Right renal pelvis (tissue), 4 donors: ENCODE measurements at places on chromosomes 2 and 18. TPM values are rescaled to one million over a fixed set of nuclear protein-coding genes. Genes with fewer than 3 reads are reported as not detected.
A peak's percentile ranks its signal among the peaks of the same experiment; 100 is the strongest.

Gene FLACC1
- 1.9 TPM for polyA plus RNA-seq

Gene PCARE
- polyA plus RNA-seq: 0.34 TPM

- no peak for DNase-seq
Measured at GRCh38 chr18:75839041-75839440, 411.5 kb upstream of the SMIM21 start.

DNA sequence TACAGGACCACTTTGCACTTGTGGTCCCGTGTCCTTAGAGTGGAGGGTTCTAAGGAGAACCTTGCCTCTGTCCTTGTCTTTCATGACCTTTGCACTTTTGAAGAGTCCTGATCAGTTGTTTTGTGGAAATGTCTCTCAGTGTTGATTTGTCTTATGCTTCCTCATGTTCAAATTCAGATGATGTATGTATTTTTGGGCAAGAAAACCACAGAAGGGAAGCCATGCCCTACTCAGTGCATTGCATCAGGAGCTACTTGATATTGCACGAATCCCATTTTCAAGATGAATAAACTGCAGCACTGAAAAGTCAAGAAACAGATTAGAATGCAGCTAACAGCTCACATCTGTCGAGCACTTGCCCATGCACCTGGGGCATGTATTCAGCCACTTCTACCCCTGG lies 152.2 kb downstream of the INHBB start:
- no peak for DNase-seq

Gene KCNJ13
- polyA plus RNA-seq: 2.2 TPM

DNA sequence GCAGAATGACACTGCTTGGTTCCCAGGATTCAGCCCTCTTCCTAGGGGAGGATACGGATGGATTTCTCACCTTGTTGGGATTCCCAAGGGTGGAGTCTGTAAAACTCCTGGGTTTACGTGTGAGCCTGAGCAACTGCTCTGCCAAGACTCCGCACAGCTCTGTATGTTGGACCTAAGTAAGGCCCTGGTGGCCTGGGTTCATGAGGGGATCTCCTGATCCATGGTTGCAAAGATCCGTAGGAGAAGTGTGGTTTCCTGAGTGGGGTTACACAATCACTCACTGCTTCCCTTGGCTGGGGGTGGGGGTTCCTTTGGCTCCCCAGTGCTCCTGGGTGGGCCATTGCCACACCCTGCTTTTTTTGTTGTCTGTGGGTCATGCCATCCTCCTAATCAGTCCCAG lies 37.7 kb downstream of the ANKRD12 start:
- no peak for DNase-seq

DNA sequence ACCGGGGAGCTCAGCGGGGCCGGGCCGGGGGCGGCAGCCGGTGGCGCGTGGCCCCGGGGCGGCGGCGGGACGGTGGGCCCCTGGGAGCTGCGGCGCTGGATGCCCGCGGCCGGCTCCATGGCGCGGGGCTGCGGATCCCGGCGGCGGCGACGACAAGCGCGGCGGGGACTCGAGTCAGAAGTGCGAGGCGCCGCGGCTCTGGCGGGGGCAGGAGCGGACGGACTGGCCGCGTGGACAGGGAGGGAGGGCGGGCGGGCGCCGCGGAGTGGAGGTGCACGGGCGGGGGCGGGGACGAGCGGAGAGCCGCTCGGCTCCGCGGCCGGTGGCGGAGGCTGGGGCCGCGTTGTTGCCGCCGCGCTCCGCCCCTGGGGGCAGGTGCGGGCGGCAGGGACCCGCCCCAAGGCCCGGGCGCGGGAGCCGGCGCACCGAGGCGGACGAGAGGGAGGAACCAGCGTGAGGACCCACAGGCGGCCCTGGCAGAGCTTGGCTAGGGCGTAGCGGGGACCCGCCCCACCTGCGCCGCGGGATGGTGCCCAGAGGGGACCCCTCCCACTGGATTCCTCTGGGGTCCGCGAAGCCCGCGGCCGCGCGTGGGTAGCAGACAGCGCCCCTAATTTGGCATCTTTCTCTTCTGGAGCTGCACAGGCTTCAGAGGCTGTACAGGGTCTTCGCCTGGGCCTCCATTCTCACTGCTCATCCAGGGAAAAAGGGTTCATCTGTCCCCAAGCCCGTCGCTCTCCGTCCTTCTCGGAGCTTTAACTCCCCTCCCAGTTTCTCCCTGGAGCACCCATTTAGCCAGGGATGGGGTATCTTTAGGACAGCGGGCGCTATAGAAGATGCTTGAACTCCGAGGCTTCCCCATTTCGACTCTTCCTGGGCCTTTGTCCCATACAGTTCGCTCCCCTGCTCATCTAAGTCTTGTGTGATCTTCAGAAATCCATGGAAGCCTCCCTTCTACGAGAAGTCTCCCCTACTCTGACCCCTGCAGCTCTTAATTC lies at the start of gene TMEM163:
TMEM163 (minus strand) TSS at position 184 of the 998 bp plus-strand sequence.
- DNase-seq: no peak

- DNase-seq: no peak
Measured at GRCh38 chr18:23127090-23127489, 8.2 kb upstream of the CABLES1 start.

- DNase-seq: no peak
Measured at GRCh38 chr2:146642066-146642465, 1202.8 kb upstream of the ACVR2A start.

GRCh38 chr18:38644875-38645641 lies 1079.5 kb upstream of the CELF4 start:
- DNase-seq: no peak

Gene ELOA2
- polyA plus RNA-seq: not detected

GRCh38 chr2:15678909-15679308 lies 87.2 kb downstream of the DDX1 start:
- no peak for DNase-seq

Gene CPLX4
- polyA plus RNA-seq: 0.14 TPM

Gene STON1
- 39.8 TPM for polyA plus RNA-seq

- no peak for DNase-seq
Measured at GRCh38 chr18:55119434-55119833, 160.2 kb upstream of the CCDC68 start.

Gene FN1
- 481 TPM for polyA plus RNA-seq

- no peak for DNase-seq
Measured at GRCh38 chr2:182432051-182432450, 5.2 kb upstream of the PDE1A start.

DNA sequence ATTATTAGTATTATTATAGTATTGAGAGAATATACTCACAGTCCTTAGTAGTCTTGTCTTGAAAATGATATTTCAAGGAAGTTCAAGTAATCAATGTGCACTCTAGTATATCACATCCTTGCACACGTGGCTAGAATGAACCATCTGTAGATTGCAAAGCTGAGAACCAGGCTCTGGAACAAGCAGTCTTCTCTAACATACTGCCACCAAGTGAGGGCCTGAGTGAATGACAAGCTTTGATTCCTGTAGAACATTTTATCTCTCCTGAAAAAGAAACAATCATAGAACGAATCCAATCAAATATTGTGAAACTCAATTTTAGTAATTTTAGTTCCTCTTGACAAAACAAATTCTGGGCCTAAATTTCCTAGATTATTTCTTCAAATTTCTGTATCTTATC lies 55.3 kb upstream of the SULT1C3 start:
- DNase-seq: no peak

GRCh38 chr2:234669001-234669400 lies 172.1 kb upstream of the ARL4C start:
- no peak for DNase-seq

GRCh38 chr18:49151482-49151881 lies 200.7 kb upstream of the SMAD7 start:
- DNase-seq: no peak

Gene TEKT4
- polyA plus RNA-seq: 0.16 TPM

Gene ASXL3
- 5.5 TPM for polyA plus RNA-seq

DNA sequence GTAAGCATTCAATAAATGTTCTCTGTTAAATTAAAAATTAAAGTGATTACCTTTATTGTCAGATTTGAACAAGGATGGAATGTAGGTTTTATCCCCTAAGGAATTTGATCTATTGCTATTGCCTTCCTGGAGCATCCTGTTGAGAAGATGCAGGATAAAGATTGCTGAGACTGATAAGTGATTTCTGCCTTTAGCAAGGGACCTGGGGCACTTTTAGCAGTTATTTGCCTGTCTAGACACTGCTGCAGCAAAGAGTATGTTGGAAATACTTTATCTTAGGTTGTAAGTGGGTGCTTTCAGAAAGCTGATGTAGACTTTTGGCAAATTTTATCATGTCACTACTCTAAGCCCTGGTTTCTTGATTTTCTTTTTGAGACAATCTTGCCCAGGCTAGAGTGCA lies 69.5 kb downstream of the FAM117B start:
- no peak for DNase-seq

DNA sequence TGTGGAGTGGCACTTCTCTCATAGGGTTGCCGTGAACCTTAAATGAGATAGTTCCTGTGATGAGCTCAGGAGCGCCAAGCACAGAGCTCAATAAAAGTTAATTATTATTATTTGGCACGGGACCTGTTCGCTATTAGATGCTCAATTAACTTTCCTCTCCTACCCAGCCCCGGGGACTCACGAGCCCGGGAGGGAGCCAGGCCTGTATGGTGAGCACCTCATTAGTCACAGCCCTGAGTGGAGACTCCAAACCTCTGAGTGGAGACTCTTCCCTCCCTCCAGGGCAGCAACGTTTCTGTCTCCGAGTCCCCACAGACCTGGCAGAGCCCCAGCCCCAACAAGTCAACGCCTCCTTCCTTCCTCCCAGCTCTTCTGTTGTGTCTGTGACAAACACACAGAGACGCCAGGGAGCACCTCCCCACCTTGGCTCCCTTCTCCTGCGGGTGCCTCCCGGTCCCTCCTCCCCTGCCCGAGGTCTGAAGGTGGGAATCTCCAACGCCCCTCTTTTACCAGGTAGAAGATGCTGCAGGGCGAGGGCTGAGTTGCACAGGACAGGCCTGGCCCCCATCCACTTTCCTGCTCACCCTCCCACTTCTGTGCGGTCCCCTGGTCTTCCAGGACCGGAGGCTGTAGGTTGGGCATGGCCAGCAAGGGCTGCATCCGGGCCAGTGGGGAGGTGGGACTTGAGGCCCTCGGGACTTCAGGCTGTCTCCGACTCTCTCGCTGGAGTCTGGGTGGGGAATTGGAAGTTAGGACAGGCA lies 52.7 kb upstream of the ODC1 start:
- DNase-seq: no peak

DNA sequence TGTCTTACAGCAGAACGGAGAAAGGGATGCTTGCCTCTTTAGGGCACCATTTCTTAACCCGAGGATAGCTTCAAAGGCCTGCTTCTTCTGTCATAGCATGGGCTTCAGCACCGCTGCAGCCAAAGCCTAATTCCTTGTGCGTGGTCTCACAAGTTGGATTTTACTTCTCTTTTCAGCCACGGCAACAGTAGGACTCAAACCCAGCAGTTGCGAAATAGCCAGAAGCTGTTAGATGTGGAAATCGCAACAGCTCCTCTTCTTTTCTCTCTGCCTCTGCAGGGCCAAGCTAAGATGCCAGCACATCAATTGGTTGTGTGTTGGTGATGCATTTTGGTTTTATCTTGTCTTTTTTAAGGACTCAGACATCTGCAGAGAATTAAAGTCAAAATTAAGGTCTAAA lies 3.1 kb downstream of the NRXN1 start:
- DNase-seq: no peak

DNA sequence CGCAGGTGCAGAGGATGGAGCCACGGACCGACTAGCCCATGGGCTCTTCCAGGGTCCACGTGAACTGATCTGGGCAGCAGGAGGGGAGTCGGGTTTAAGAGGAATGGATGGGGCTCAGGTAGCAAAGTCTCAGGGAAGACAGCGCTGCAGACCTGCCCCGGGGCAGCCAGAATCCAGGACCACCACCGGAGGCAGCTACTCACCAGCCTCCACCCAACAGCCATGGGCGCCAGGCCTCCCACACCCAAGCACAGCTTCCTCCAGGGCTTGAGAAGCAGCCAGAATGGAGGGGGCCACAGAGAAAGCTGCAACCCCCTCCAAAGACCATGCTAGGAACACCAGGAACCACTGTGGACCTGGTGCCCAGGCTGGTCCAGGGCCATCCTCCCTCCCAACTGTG lies 164.3 kb downstream of the TWIST2 start:
- DNase-seq: no peak

DNA sequence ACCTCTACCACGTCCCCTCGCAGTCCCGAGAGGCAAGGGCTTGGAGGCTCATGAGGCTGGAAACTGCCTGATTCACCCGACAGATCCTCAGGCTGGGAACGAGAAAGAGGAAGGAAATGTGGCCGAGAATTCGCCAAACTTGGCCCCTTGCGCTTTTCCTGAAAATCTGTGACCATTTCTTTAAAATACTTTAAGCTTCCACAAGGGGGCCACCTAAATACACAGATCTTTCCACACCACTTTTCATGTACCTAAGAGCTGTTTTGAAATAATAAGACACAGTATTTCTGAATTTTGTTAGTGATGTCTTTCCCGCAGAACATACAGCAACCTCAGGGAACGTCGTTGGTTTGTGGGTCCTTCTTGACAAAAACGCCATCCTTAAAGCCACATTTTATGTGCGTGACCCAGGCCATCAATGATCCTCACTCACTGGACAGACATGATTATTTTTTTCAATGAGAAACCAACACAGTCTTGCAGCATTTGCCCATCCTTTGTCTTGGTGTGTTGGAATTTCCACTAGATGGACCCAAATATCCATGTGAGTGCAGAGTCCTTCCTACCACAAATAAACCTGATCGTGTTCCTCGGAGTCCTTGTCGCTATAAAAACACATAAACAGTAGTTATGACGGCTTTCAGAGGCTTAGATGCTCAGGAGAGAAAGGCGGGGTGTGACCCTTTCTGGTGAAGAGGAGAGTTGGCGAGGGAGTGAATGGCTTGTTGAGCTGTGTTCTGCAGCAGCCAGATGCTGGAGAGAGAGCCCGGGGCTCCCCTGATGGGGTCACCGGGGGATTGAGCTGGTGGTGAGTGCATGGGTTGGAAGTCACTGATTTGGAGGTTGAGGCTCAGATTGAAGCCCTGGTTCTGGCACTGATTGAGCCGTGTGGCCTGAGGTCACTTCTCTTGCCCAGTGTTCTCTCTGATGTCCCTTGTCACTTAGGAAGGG lies 25.0 kb downstream of the DCDC2C start:
- peak; percentile 52 for DNase-seq

GRCh38 chr18:48861181-48861708 lies 89.5 kb downstream of the SMAD7 start:
- no peak for DNase-seq

GRCh38 chr18:37318360-37319355 lies 246.9 kb downstream of the CELF4 start:
- DNase-seq: no peak

- no peak for DNase-seq
Measured at GRCh38 chr2:176268976-176269318, 295 bp upstream of the MTX2 start.

Gene IL1RN
- 1.3 TPM for polyA plus RNA-seq

DNA sequence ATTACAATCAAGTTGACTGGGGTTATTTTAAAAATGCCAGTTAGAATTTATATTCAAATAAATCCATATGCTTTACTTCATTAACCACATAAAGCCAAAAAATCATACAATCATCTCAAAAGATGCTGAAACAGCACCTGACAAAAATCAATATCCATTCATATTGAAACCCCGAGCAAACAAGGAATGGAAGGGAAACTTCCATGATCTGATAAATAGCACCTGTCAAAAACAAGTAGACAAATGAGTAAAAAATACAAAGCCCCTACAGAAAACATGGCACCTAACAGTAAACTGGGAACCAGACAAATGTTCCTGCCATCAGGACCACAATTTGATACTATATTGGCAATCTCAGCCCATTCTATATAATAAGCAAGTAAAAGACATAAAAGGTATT lies 227.5 kb downstream of the HDAC4 start:
- no peak for DNase-seq
